NAMALWA (cell line): ENCODE measurements at places on chromosomes 2 and 18.

GRCh38 chr18:70019991-70020390, 72.3 kb upstream of the CD226 start:
- DNase-seq, result no peak

DNA sequence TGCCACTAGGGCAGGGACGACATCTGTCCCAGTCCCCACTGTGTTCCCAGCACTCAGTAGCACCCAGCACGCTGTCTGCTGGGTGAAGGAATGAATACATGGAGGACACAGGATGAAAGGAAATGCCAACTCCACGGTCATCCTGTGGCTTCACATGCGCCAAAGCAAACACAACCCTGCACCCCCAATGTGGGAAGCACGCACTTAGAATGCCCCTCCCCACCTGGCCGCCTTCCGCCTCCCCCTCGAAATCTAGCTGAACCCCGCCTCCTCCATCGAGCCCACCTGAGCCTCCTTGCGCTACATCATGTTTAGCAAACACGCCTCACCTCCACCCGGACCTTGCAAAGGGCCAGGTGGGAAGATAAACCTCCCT, 33.9 kb downstream of the ADCY3 start:
- DNase-seq, result no peak

DNA sequence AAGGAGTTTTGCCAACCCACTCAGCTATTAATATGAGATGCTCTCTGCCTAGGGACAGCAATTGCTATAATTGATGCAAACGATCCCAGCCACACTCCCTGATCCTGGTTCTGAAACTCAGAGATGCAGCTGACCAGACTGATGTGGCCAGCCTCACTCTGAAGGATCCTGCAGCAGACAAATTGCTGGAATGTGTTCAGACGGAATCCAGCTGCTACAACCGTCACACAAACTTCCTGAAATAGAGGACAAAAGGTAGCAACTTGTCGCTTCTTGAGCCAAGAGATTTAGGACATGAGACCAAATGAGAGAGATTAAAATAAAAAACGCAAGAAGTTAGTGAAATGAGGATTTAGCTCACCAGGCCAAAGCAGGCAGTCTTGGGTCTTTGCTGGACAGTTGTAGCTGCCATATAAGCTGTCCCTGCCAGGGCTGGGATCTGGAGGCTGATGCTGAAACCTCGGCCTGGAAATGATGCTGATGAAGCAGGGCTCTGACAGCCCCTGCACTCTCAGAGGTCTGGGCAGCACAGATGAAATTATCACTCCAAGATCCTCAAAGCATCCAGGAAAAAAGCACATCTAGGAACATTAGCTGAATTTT, 8.3 kb upstream of the YWHAQ start:
- DNase-seq, result no peak

DNA sequence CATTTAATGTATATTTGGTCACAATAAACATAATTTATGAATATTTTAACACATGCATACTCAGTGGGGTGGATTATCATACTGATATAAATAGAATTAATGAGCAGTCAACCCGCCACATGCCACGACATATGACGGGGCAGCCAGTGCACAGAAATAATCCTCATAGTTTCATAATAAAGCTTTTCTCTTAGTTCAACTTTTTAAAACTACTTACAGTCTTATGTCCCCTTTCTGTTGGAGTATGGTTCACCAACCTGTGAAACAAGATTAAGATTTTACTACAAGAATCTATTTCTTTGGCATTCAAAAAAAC, 75.6 kb upstream of the ETAA1 start:
- no peak for DNase-seq

GRCh38 chr18:40019797-40020392, 1935.1 kb upstream of the PIK3C3 start:
- no peak for DNase-seq

DNA sequence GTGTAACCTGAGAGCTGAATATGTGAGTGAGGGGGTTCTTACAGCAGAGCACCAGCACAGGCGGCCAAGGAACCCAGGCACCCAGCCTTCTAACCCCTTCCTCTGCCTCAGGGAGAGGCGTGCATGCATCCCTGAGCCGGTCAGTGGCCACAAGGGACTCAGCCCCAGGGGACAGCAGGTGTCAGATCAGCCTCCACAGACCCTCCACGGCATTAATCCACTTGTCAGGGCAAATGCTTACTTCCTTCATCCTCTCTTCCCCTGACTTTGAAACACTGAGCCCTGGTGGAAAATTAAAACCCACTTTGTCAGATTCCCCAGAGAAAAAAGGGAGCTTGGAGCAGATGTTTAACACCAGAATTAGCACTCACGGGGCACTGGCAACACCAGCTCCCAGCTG, 60.5 kb upstream of the SMAD2 start:
- DNase-seq, result peak; percentile 52

DNA sequence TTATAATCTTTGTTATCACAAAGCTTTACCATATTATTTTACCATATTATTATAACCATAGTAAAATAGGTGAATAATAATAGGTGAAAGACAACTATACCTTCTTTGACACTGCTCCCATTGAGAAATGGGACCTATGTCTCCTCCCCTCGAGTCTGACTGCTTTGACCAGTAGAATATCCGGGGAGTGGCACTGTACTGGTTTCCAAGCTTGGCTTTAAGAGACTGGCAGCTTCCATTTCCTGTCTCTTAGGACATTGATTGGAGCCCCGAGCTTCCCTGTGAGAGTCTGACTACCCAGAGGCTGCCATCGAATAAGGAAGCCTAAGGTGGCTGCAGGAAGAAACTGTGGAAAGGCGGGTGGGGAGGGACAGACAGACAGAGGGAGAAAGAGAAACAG, 40.1 kb upstream of the PLEKHM3 start:
- no peak for DNase-seq

- DNase-seq, result no peak
Observed at GRCh38 chr2:229296016-229296415, 24.9 kb upstream of the PID1 start.

- peak; percentile 91 for DNase-seq
Observed at GRCh38 chr2:65430603-65431420, 1.6 kb downstream of the SPRED2 start.

DNA sequence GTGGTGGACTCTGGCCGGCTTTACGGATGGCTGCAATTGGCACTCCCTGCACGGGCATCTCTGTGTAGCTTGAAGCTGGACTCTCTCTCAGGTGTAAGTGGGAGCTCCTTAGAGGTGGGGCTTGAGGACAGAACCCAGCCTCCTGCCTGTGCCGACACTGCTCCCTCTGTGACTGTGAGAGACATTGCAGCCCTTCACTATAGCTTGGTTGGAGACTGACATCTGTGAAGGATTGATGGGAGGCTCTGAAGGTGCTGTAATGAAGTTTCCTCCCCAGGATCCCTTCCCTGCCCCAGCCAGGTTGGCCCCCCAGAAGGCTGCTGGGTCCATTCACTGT, 166.7 kb downstream of the SH3RF3 start:
- no peak for DNase-seq

DNA sequence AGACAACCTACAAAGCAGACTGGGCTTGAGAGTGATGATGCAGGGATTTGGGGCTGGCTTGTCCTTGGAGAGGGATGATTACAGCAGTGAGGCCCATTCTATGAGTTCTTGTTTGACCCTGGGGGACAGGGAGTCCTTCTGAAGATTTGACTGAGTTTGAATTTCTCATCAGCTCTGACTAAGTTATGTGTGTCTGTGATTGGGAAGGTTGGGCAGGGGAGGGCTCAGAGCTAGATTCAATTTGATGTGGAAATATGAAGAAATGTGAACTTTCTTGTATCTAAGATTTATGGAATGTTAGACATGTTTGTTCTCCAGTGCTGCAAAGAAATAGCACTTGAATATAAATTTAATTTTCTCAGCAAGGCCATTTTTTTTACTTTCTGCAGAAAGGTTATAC, 19.9 kb upstream of the IL1R2 start:
- no peak for DNase-seq

- DNase-seq, result no peak
Observed at GRCh38 chr2:9914384-9915065, 37.0 kb upstream of the GRHL1 start.

GRCh38 chr18:13237641-13238040, 19.1 kb downstream of the LDLRAD4 start:
- DNase-seq, result no peak

- no peak for DNase-seq
Observed at GRCh38 chr2:23373666-23374065, 11.3 kb upstream of the KLHL29 start.

- DNase-seq, result no peak
Observed at GRCh38 chr2:212536817-212537725, 1.5 kb downstream of the ERBB4 start.

- no peak for DNase-seq
Observed at GRCh38 chr18:36303211-36303844, 5.8 kb downstream of the FHOD3 start.

DNA sequence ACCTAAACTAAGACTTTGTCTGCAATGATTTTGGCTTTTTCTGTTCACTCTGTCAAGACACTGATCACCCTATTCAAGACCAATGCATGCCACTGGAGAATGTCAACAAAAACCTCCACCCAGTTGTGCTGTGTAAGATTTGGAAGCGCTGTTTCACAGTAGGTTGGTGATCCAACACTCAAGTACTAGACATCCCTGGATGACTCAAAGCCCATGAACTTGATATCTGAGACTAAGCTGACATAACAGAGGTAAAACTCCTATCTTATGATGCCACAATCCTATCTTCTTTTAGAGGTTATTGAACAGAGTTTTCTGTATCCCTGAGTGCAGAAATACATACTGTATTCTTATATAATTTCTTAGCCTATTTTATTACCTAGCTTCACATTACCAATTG, 251.3 kb upstream of the ETAA1 start:
- no peak for DNase-seq

DNA sequence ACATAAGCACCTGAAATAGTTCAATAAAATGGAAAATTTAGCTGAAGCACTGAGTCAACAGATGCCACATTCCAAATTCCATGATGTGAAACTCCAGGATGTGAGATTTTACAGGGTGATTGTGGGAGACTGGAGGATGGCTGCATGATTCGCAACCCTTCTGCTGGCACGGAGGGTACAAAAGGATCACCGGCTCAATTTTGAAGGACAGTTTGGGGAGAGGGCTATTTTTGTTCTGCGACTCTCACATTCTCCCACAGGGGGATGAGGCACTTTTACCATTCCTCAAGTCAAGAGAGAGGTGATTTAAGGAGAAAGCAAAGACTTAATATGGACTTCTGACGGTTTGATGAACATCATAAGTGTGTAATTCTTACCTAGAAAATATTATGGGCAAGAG, 138.1 kb upstream of the CWC22 start:
- no peak for DNase-seq

DNA sequence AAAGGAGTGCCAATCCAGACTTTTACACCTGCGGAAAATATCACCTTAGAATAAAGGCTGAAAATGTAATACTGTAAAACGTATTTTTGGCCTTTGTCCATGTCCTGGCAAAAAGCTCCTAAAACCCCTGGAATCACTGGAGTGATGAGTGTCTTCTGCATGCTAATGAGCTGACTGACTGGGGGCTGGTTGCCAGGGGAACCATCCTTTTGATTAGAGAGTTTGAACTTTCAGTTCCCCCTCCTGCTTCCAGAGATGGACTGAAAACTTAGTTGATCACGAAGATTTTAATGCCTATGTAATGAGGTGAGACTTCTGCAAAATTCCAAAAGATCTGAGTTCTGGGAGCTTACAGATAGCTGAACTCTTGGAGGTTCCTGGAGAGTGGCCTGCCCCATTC, 20.5 kb downstream of the PUM2 start:
- DNase-seq, result peak; percentile 39

DNA sequence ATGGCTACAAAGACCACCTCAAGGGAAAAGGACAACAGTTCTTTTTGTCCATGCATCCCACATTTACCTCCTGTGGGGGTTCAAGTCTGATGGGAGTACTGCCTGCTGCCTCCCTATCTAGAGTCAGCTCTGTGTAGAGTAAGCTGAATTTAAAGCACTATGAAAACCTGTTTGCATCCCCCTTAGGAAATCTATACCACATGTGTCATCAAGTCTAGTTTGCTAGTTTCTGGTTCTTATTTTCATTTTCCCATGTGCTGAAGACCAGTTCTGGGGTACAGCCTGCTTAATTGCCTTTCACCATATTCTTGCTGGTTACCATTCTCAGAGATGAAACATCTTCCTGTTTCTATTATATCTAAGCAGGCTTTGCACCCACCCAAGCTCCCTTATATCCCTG, 470.3 kb downstream of the MBD2 start:
- no peak for DNase-seq

GRCh38 chr18:34880882-34881834, 160.1 kb upstream of the MAPRE2 start:
- DNase-seq, result no peak

GRCh38 chr18:78906066-78906465, 73.6 kb upstream of the SALL3 start:
- DNase-seq, result no peak

DNA sequence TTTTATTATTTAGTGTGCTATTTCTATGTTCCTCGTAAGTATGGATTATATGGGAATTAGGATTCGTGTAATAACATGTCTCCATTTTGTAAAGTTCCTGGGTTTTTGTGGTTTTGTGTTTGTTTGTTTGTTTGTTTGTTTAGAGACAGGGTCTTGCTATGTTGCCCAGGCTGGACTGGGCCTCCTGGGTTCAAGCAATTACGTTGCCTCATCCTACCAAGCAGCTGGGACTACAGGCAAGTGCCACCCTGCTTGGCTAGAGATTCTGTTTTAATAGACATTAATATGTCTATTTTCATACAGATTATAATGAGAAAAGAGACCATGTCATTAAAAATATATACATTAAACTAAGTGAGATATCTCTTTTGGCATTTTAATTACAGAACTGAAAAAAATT, 35.2 kb upstream of the OTX1 start:
- no peak for DNase-seq

DNA sequence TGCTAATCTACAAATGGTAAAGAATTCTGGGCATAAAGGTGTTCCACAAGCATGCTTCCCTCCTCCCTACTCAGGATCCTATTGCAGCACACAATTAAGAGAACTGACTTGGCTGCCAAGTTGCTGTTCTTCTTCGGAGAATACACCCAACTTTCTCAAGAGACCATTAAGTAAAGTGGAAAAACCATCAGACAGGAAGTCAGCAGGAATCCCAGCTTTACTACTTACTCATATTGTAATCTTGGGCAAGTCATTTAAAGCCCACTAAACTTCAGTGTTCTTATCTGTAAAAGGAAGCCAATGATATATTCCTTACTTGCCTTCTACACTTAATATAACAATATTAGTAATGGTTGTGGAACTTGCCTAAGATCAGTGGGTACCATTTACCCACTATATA, 37.8 kb downstream of the PSTPIP2 start:
- no peak for DNase-seq

DNA sequence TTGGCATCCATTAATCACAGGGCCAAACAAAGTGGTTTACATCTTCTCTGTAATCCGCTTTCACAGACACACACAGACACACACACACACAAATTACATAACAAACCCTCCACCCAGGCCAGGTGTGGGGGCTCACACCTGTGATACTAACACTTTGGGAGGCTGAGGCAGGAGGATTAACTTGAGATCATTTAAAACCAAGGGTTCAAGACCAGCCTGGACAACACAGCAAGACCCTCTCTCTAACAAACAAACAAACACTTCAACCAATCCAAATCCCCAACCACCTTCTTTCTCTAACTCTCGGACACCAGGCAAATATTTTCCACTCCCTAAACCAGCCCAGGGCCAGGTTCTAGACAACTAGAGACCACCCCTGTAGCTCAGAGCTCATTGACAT, 79.5 kb upstream of the XPO1 start:
- no peak for DNase-seq
